ENCODE measurements at places on chromosomes 2 and 18.

DNA sequence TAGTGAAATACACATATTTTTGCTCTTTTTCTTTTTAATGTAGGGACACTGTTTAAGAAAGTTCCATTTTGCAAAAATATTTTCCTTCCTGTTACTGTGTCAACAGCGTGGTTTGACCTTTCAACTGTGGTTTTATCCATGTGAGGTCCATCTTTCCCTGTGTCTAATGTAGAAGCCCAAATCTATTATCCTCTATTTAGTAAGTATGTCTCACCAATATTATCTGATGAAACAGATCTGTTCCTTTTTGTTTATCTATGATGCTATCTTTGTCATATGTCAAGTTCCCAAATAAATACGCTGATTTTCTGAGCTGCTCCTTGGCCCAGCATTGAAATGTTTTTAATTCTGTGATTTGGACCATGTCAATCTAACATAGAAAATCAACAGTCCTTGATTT, 3.5 kb upstream of the ARHGAP15 start:
- DNase-seq: no peak

DNA sequence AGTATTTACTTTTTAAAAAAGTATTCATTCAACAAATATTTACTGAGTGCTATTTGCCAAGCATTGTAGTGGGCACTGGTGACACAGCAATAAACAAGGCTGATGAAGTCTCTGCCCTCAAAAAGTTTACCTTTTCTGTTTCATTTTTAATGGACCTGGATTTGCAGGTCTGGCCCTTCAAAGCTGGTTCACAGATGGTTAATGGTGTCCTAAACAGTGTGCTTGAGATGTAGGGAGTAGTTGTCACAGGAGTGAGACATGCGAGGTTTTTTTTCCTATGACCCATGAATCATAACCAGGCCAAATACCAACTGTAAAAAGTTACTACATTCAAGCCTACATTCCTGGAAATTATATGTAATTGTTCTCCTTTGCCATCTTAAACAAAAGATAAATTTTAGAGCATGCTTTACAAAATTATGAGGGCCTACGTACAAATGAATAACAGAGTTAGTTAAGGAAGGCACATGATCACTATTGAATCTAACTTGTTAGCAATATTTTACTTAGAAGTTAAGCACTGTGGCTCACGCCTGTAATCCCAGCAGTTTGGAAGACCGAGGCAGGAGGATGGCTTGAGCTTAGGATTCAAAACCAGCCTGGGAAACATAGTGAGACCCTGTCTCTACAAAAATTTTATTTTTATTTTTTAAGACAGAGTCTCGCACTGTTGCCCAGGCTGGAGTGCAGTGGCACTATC, 223.9 kb downstream of the MBD5 start:
- no peak for DNase-seq

- DNase-seq: no peak
Measured at GRCh38 chr2:4272261-4272858, 569.0 kb downstream of the DCDC2C start.

- no peak for DNase-seq
Measured at GRCh38 chr2:226828191-226828590, 7.7 kb upstream of the RHBDD1 start.

- no peak for DNase-seq
Measured at GRCh38 chr2:239378918-239379640, 21.7 kb downstream of the HDAC4 start.

- DNase-seq: no peak
Measured at GRCh38 chr2:163665051-163665450, 70.8 kb downstream of the FIGN start.

GRCh38 chr2:57598551-57598950, 448.1 kb upstream of the VRK2 start:
- DNase-seq: no peak

- DNase-seq: no peak
Measured at GRCh38 chr2:48566592-48567310, 36.8 kb downstream of the STON1 start.

All from substantia nigra (tissue), 51 donors.